Activated naive CD8-positive, alpha-beta T cell treated with anti-CD3 and anti-CD28 coated beads for 36 hours (primary cell): ENCODE measurements at places on chromosomes 2 and 18.

GRCh38 chr18:78780719-78781600 is 198.7 kb upstream of the SALL3 start:
- DNase-seq = no peak

GRCh38 chr2:218485986-218486667 is 67.2 kb downstream of the VIL1 start:
- DNase-seq = no peak

- peak; percentile 53 for DNase-seq
Observed at GRCh38 chr2:27715318-27716210, 51.9 kb downstream of the SLC4A1AP start.

- DNase-seq = no peak
Observed at GRCh38 chr2:128505575-128506526, 187.2 kb upstream of the HS6ST1 start.

DNA sequence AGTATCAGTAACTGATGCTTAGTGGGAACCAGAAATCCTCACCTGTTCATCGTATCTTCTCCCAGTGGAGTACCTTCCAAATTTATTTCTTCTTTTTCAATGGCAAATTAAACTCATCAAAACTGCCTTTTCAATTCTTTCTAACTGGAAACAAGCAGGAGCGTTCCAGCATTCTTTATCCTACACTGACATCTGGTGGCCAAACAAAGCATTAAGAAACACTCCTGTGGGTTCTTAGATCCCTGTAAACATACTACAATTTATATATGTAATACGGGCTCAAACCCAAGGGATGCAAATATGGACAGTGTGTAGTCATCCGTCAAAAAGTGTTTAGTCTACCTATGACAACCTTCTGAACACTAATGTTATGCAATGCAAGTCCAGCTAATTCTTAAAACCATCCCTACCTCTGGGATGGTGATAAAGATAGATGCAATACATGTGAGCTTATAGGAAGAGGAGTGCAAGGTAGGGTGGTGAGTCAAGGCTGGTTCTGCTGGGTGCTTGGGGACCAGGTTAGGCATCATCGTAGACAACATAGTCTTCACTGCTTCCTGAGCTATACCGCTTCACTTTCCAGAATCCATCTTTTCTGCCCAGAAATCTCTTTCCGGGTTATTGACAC is 375.0 kb downstream of the CTNNA2 start:
- peak; percentile 3 for DNase-seq

DNA sequence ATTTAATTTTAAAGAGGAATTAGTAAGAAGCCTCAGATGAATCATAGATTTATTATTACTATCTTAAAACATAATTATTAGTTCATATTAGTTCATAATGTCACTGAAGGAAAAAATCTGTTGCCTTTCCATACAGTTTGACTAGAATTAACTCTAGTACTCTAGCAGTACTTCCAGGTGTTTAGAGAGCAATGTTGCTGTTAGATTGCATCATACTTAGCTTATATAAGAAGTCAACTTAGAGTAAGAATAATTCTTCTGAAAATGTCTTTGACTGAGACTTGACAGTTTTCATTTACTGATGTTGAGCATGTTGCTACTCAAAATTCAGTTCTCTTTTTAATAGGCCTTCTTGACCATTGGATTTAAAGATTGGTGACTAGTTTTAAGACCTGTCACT is 4.7 kb downstream of the RAB3GAP1 start:
- no peak for DNase-seq

GRCh38 chr18:39701839-39702238 is 2136.2 kb upstream of the CELF4 start:
- DNase-seq = no peak

DNA sequence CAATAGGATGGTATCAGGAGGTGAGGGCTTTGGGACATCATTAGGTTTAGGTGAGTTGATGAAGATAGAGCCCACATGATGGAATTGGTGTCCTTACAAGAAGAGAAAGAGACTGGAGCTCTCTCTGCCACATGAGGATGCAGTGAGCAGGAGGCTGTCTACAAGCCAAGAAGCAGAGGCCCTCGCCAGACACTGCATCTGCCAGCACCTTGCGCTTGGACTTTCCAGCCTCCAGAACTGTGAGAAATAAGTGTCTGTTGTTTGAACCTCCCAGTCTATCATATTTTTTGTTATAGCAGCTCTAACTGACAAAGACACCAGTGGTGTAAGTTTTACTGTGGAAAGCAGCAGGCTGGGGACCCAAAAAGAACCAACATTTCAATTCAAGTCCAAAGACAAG is 571.1 kb upstream of the ID2 start:
- no peak for DNase-seq

DNA sequence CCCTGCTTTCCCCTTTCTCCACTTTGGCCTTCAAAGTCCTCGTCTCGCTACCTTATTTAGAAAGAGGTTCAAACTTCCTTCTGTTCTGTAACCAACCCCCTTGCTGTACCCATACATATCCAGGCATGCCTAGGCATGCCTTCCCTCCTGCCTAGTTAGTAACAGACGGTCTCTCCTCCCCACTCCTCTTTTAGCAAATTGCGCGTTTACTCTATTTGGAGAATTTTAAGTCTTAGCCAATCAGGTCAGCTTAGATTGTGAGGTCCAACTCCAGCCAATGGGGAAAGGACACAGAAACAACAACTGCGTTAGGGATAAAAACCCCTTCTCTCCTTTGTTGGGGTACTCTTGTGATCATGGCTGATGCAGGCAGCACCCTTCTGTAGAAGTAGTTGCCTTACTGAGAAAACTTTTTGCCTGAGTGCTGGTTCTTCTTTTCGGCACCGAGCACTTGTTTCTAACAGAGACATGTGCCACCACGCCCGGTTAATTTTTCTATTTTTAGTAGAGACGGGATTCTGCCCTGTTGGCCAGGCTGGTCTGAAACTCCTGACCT is 85.9 kb upstream of the FOXI3 start:
- no peak for DNase-seq

DNA sequence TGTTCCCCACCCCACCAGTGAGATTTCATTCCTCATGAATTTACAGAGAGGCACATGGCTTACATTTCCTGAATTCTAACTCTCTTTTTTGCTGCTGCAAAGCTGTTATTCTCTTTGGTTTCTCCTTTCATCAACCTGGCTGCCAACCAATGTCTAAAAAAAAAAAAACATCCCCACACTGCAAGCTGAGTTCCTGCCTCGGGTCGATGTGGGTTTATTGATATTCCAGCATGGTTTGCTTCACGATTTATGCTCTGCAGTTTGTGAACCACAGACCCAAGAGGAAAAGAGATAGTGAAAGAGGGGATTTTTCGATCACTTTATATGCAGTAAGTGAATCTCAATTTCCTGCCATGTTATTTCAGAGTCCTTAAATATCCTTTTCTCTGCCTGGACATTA is 363.6 kb downstream of the LPIN1 start:
- no peak for DNase-seq

GRCh38 chr18:58947136-58947732 is 82.6 kb downstream of the ZNF532 start:
- no peak for DNase-seq
